ENCODE measurements at places on chromosomes 1 and 21. TPM values are rescaled to one million over a fixed set of nuclear protein-coding genes. Genes with fewer than 3 reads are reported as not detected.

DNA sequence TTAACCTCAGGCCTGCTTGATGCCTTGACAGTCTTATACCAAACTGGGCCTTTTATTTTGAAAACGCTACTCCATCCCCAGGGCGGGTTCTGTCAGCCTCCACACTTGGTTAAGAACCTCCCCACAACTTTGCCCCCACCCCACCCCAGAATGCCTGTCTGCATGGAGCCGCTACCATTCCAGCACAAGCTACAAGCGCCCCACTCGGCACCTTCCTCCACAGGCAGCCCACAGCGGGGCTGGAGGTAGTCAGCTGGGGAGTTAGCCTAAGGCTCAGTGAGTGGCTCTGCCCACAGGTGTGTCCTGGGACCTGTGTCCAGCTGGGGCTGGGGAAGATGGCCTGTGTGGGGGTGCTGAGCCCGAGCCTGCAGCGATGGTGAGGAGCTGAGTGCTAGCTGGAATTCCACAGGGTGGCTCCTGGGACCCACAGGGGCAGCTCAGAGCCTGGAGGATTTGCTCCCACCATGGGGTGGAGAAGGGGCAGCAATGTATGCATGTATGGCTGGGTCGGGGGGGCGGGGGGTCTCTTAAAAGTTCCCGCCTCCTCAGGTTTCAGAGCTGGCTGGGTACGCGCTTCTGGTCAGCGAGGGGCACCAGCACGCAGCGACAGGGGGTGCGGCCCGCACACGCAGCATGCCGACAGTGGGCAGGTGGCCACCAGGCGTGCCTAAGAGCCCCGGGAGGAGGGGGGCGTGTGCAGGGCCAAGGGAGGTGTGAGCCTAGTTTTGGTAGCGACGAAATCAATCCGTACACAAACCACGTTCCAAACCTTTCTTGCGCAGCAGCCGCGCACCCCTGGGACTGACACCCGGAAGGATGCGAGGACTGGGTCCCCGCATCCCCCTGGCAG lies 917 bp downstream of the ETNK2 start:
- no peak for DNase-seq

DNA sequence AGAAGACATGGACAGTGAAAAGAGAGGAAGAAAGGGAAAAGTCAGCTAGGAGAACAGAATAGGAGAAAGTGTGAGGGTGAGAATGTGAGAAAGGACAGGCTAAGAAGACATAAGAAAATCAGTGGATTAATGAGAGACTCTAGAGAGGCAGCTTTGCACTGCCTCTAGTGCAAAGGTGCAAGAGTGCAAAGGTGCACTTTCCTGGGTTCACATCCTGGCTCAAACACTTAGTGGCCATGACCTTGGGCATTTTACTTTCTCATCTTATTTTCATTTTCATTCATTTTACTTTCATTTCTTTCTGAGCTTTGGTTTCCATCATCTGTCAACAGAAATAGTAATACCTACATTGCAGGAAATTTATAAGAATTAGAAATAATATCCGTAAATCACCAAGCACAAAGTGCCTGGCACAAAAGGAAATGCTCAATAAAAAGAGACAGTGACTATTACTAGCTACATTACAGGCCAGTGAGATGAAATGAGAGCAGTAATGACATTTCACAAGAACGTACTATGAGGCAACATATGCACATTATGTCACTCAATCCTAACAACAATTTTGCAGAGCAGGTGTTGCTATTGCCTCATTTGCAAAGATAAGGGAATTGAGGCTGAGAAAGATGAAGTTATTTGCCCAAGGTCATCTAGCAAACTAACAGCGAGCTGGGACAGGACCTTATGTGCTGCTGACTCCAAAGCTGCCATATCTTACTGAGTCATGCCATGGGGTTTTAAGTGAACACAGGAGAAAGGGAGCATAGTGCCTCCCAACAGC lies 107.0 kb upstream of the TLR5 start:
- DNase-seq = no peak

DNA sequence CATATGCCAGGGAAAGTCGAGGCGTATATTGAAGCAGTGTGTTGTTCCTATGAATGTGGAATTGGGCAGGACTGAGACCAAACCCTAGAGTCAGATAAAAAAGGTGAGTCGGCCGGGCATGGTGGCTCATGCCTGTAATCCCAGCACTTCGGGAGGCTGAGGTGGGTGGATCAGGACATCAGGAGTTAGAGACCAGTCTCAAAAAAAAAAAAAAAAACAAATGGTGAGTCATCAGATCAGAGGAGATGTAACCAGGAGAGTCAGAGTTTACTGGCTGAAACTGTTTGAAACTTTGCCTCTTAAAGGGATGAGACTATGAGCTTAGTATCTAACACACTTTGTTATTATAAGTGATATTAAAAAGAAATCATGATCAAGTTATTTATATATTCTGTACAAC lies 26.4 kb upstream of the SYCP1 start:
- no peak for DNase-seq

DNA sequence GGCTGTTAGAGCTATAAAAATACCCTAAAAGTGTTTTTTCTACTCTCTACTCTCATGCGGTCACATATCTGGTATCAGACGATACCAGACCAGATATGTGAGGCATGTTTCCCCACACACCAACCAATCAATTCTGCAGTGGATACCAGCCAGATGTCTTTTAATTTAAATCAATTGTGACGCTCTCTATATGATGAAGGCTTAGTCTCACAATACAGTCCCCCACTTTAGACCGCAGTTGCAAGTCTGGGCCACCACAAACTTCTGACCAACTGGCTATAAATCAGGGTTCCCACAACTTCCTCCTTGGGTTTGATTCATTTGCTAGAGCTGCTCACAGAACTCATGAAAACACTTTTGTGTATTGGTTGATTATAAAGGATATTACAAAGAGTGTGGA lies 586.1 kb upstream of the ZP4 start:
- DNase-seq = no peak

DNA sequence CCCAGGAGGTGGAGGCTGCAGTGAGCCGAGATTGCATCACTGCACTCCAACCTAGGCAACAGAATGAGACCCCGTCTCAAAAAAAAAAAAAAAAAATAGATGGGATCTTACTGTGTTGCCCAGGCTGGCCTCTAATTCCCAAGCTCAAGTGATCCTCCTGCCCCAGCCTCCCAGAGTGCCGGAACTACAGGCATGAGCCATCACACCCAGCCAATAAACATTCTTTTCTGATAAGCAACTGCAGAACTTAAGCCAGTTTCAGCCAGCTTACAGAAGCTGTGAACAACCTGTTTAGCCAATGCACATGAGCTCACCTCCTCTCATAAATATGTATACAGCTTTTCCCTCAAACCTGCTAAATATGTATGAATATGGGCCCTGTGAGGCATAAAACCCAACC lies 3.1 kb upstream of the MIIP start:
- no peak for DNase-seq

DNA sequence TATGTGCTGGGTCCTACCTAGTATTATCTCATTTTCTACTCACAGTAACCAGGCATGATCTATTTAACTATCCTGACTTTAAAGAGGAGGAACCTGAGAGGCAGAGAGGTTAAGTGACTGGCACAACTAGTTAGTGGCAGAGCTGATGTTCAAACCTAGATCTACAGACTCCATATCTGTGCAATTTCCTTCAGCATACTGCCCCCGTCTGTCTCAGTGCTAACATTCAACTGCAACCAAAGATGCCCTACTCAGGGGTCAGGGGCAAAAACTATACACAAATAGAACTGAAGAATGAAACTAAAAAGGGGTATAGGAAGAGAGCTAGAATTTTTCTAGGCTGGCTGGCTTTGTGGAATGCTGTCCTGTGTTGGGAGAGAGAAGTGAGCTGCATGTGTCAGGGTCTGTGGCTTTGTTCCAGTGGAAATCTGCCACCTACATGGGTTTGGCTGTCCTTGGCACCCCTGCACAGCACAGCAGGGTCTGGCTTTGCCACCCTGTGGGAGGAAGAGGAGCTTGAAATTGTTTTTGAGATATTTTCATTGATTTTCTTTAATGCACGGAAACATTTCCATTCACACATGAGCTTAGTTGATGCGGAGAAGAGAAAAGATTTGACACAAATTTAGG lies 368.5 kb downstream of the RPS6KC1 start:
- no peak for DNase-seq

DNA sequence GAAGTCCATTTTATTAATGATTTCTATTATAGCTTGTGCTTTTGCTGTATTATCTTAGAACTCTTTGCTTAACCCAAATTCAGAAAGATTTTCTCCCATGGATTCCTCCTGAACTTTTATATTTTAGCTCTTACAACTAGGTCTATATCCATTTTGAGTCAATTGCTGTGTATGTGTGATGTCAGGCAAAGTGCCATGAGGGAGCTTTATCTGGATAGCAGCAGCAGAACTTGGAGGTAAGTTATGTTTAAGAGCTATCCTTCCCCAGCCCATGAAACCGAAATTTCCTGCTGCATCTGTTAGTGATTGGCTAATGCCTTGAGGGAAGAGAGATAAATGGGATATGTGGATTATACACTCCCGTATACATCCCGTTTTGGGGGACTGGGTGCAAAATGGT lies 29.9 kb downstream of the ADAM30 start:
- no peak for DNase-seq

- DNase-seq = no peak
These were observed 3.2 kb downstream of the DPT start for GRCh38 chr1:168725831-168726230.

- no peak for DNase-seq
These were observed 24.9 kb downstream of the UBE2U start for GRCh38 chr1:64228167-64228957.

GRCh38 chr21:32869459-32869858 lies 97.9 kb upstream of the PAXBP1 start:
- no peak for DNase-seq

DNA sequence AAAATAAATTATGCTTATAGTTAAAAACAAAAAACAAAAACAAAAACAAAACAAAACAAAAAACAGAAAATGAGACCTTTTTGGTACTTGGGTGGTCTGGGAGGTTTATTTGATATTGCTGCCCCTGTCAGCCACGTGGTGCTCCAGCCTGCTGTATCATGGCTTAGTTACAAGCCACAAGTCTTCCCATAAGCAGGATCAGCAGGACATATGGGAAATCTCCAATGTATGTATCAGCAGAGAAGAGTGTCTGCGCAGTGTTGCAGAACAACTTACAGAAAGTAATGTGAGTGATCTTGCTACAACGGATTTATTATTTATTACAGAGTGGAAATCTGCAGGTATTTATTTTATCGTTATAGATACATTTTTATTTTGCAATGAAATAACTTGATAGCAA lies 423.0 kb upstream of the TMPRSS15 start:
- no peak for DNase-seq

GRCh38 chr21:37214952-37215351 lies 52.2 kb downstream of the VPS26C start:
- DNase-seq = no peak

- DNase-seq = no peak
These were observed 85.6 kb downstream of the VAV3 start for GRCh38 chr1:107879346-107879745.

GRCh38 chr1:151036356-151036755 lies at the start of gene BNIPL:
Gene BNIPL, plus strand, starts transcription at chr1:151036586. Its CDS starts 140 bp downstream, at chr1:151036726.
- no peak for DNase-seq

GRCh38 chr1:193555662-193556441 lies 369.4 kb upstream of the B3GALT2 start:
- DNase-seq = no peak

- DNase-seq = peak; percentile 75
These were observed 6.6 kb downstream of the GOLT1A start for GRCh38 chr1:204207136-204207616.

GRCh38 chr1:232524056-232524455 lies 105.9 kb downstream of the SIPA1L2 start:
- no peak for DNase-seq

Gene S100A11
- total RNA-seq = 197 TPM

Gene SPATA17
- not detected for total RNA-seq

Gene AQP10
- total RNA-seq = not detected

Gene ZBTB40
- 16.3 TPM for total RNA-seq

Gene GPR157
- total RNA-seq = 4.5 TPM

Gene NPHS2
- not detected for total RNA-seq

Gene CASQ2
- not detected for total RNA-seq

Measured in activated naive CD4-positive, alpha-beta T cell treated with anti-CD3 and anti-CD28 coated beads, Interleukin-2, amount 50 U/mL, for 72 hours (primary cell).